ELR (cell line): ENCODE measurements at places on chromosomes 16 and 17.

GRCh38 chr16:31452631-31453106, 6.6 kb upstream of the ARMC5 start:
- DNase-seq, result peak; percentile 91

- no peak for DNase-seq
These were observed 116.3 kb downstream of the AMFR start for GRCh38 chr16:56309008-56309407.

DNA sequence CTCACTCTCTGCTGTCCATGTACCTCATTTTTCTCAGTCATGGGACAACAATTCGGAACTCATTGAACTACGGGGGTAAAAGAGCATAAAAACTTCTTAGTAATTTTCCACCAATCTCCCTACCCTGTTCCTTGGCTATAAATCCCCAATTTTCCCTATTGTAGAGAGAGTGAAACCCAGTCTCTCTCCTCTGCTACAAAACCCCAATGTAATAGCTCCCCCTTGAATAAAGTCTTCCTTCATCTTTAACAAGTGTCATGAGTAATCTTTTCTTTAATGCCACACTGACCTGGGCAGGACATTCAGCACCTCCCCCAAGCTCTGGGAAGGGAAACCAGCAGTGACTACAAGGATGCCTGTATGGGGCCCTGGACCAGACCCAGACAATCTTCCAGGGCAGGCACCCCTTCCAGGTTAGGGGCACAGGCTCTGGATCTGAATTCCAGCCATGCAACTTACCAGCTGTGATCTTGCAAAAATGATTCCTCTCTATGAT, 10.2 kb upstream of the EIF1 start:
- peak; percentile 67 for DNase-seq

DNA sequence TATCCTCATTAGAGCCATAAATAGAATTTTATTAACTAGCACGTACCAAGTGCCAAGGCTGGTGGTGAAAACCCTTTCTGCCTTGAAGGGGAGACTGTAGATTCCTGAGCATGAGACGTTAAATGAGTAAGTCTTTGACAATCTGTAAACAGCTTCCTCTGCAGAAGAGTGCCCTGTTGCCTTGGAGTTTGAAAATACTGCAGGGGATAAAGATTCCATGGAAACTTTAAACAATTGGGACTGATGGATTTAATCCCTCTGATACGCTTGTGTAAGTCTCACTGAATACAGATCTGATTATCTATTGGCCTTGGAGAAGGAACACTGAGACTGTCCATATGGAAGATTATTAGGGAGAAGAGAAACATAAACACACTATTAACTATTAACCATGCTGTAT, 1053.4 kb upstream of the RBFOX1 start:
- DNase-seq, result no peak

- no peak for DNase-seq
These were observed 25.6 kb downstream of the GOSR2 start for GRCh38 chr17:46948544-46948943.

GRCh38 chr17:74605361-74605760, 13.3 kb upstream of the CD300LD start:
- peak; percentile 72 for DNase-seq

DNA sequence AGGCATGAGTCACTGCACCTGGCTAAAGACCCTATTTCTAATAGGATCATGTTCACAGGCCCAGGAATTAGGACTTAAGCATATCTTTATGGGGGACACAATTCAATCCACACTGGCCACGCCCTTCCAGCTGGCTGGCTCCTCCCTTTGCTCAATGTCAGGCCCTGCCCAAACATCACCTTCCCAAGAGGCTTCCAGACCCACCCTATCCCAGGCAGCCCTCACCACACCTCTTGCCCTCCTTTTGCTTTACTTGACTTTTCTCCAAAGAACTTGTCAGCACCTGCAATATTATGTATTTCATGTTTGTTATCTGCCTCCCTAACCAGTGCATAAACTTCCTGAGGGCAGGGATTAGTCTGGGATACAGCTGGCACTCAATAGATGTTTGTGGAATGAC, 109.6 kb upstream of the CDH5 start:
- no peak for DNase-seq

- no peak for DNase-seq
These were observed 29.5 kb downstream of the METTL16 start for GRCh38 chr17:2482218-2482617.

DNA sequence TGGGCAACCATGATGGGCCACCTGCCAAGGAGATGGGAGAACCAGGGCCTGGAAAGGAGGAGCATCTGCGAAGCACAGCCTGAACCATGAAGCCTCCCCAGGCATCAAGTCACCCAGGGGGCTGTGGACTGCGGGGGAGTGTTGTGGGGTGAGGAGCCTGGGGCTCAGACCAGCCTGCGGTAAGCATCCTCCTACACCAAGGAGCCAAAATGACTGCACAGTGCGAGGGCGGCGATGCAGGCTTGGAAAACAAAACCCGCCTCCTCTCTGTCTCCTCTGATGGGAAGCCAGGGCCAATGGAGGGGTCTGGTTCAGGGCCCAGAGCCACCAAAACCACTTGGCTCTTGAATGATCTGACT, 18.1 kb upstream of the MAF start:
- no peak for DNase-seq

DNA sequence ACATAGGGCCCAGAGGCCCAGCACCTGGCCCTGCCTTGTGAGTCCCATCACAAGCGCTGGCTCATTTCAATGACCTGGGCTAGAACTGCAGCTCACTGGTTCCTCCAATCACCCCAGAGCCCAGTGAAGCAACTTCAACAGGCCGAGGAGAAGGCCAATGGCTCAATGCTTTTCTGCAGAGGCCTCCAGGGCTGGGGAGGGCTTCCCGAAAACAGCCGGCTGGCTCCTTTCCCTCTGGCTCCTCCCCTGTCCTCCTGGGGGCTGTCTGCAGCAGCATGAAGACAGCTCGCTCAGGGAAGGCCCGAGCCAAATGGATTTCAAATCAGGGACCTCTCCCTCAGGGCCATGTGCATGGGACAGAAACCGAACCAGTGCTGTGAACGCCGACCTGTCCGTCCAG, 121.6 kb downstream of the ZNF423 start:
- DNase-seq, result no peak

- DNase-seq, result no peak
These were observed 32.5 kb upstream of the CES5A start for GRCh38 chr16:55907661-55908060.

DNA sequence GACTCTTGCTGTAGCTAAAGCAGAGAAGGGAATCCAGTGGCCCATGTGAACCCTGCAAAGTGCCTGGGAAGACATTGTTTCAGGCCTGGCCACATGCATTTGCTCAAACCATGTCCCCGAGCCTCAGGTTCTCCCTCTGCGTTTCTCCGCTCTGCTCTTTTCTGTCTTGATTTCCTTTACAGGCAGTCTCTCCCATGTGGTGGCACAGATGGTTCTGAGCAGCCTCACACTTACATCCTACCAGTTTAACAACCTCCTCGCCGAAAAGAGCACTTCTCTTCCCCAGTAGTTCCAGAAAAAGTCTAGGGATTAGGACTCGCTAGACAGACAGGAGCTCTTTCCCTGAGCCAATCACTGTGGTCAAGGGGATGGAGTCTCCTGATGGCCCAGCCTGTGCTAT, 28.3 kb upstream of the MYH10 start:
- no peak for DNase-seq

GRCh38 chr16:54957403-54958166, 26.9 kb downstream of the IRX5 start:
- peak; percentile 31 for DNase-seq

DNA sequence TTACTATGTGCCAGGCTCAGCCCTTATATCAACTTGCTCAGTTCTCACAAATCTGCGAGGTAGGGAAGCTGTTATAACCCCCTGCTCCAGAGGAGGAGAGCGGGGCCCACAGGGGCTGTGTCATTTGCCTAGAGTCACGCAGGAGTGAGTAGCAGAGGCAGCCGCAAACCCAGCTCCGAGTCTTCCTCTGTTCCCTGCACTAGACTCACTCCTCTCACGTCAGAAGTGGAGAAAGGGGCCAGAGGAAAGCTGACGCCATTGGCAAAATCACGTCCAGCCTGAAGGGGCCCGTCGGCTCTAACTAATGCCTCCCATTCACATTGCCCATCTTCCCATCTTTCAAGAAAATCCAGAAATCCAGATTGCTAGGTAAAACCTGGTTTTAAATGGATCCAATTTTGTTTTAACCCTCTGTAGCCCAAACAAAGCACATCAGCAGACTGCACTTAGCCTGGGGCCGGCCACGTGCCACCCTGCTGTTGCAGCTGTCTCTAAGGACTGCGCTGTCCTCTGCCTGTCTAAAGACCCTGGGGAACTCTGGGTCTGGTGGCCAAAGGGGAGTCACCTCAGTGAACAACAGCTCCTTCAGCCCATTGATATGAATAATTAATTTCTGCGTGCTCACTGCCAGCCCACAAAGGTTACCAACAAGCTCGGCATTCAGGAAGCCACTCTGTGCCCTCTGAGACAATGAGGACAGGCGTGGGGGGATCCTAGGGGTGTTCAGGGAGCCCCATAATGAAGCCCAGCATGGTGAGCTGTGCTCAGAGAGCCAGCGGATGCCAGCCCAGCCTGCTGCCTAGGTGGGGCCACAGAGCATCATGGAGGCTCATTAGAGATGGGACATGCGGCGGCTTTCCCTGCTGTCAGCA, 36.7 kb upstream of the ABR start:
- DNase-seq, result no peak

GRCh38 chr16:66652661-66653360, 43.7 kb downstream of the CMTM4 start:
- no peak for DNase-seq

DNA sequence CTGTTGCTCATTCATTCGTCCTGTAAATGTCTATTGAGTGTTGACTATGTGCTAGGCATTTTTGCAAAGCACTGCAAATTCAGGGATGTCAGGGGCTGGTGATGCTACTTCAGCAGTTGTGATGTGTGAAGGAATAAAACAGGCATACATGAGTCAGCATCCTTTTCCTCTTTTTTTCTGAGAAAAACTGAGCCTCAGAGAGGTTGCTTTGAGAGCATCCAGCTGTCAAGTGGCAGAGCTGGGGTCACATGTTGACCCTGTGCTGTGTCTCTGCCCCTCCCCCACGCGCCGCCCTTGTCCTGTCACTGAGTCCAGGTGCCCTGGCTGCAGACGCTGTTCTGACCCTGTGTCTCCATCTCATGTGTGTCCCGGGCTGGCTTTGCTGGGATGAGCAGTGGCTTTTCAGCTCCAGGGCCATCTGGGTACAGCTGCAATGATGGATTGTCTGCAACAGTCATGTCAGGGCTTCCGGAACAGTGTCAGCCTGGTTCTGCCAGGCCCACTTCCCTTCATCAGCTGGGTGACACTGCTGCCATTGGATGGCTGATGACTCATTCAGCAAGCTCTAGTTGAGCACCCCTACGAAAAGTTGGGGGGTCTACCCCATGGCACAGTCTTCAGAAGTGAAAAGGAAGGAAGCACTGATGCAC, 14.9 kb downstream of the SEC14L5 start:
- no peak for DNase-seq
